ELF-1 (cell line): ENCODE measurements at places on chromosomes 6 and 20.

- no peak for DNase-seq
Measured at GRCh38 chr20:10336959-10337729, 96.9 kb downstream of the MKKS start.

GRCh38 chr20:17172836-17173516 is 53.9 kb upstream of the PCSK2 start:
- no peak for DNase-seq

DNA sequence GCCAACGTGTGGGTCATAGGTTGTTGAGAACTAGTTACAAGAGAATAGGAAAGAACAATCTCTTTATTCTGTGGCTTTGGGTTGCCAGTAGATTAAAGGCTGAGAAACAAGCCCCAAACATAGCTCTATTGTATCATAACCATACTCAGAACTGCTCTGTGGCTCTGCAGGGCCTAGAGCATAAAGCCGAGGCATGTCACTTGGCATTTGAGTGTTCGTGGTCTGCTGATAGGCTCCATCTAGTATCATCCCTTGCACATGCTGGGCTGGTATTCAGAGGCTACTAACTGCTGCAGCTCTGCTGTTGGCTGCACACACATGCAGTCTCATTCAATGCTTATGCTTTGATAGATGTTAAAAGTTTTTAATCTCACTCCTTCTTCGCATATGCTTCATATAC is 157.9 kb downstream of the OGFRL1 start:
- no peak for DNase-seq

DNA sequence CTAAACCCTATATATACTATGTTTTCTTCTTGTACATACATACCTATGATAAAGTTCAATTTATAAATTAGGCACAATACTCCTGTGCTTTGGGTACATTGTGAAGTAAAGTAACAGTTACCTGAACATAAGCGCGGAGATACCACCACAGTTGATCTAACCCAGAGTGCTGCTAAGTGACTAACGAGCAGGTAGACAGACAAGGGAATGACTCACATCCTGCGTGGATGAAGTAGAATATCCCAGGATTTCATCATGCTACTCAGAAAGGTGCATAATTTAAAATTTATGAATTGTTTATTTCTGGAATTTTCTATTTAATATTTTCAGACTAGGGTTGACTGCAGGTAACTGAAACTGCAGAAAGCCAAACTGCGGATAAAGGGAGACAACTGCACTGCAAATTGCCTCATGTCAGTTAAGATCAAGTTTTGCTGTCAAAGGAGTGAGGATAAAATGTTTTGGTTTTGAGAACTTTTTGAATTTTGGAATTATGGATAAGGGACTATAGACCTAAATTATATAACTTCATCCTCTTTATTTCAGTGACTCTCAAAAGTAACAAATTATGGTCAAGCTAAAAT is 14.4 kb downstream of the MKKS start:
- DNase-seq = no peak

DNA sequence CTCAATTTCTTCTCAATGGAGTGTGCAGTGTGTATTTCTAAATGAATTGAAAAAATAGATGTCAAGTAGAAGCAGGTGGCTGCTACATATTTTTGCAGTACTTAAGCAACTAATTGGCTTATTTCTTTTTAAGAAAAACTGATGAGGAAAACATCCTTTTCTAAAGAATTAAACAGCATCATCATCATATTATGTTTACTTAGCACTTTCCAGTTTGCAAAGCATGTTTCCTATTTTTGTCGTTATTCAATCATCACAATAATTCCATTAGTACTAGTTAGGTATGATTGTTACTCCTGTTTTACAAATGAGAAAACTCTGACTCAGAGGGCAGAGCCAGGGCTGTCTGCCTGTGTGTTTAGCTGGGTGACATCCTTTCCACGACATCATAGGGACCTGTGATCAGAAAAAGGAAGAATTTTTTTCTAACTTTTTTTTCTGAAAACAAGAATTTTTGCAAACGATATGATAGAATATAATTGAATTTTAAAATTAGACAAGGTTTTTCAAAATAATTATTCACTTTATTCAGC is 22.7 kb upstream of the BMP6 start:
- DNase-seq = no peak

DNA sequence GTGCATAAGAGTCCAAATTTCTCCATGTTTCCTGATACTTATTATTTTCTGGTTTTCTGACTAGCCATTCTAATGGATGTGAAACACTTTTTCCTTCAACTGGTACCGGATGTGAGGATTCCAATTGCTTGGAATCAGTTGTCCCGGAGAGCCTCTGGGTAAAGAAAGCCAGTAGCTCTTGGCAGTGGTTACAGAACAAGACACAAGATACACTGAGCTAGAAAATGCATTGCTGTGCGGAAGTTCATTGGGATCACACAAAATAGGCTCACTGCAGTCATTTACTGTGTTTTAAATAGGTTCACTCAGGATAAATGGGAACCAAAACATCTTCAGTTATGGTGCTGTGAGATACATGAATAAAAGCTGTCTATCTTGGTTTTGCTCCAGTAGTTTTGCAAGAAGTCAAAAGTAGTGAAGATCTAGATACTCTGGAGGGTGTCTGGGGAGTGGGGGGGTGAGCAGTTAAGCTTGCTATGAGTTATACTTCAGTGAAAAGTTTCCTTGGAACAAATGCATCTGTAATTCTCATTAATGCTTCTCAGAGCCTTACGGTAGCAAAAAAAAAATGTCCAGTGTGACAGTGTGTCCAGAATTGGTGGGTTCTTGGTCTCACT is 54.4 kb upstream of the RNF182 start:
- DNase-seq = no peak

DNA sequence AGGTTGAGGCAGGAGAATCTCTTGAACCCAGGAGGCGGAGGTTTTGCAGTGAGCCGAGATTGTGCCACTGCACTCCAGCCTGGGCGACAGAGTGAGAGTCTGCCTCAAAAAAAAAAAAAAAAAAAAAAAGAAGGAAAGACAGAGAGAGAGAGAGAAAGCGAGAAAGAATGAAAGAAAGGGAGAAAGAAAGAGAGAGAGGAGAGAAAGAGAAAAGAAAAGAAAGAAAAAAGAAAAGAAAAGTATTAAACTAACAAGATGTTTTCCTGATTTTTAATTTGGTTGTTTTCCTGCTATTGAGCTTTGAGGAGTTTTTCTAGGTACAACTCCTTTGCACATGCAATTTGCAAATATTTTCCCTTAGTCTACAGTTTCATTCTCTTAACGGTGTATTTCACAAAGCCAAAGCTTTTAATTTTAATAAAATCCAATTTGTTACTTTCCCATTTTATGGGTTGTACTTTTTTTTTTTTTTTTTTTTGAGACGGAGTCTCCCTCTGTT is 10.8 kb upstream of the TRERF1 start:
- DNase-seq = no peak

DNA sequence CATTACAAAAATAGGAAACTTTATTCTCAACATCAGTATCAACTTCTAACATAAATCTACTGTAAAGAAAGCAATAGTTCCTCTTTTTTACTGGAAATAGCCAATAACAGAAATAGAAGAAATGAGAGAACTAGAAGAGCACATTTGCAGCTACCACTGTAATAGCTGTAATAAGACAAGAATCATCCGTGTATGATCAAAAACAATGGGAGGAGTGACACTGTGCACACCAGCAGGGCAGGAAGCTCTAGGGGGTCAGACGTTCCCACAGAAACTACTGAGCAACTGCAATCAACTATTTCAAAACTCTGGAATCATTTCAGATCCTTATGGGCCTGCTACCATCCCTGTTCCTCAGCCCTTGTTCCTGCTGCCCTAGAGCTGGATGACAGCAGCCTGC is 43.7 kb downstream of the NINL start:
- DNase-seq = no peak

DNA sequence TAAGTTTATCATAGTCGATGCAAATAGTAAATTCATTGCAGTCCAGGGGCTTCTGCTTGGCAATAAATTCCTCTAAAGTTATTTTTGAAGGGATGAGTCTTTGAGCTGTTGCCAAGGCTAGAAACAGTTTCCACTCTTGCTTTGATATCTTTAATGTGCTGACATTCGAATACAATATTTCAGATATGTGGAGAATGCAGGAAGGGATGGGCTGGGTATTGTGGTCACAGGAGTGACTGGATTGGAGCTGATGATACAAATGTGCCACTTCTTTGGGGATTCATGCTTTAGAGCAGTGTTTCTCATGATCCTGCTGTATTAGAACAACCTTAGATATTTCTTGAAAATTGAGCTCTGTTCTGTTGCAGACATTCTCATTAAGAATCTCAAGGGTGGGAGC is 139.0 kb downstream of the PRDM13 start:
- no peak for DNase-seq

GRCh38 chr6:33882154-33882553 is 78.4 kb upstream of the MLN start:
- no peak for DNase-seq

- no peak for DNase-seq
Measured at GRCh38 chr20:57387945-57388371, 3.2 kb upstream of the RBM38 start.

GRCh38 chr6:47716207-47716606 is 17.8 kb downstream of the ADGRF4 start:
- no peak for DNase-seq

GRCh38 chr20:49880177-49880576 is 35.2 kb downstream of the SPATA2 start:
- DNase-seq = no peak

GRCh38 chr6:116434056-116434725 is 27.0 kb upstream of the CALHM6 start:
- DNase-seq = no peak

DNA sequence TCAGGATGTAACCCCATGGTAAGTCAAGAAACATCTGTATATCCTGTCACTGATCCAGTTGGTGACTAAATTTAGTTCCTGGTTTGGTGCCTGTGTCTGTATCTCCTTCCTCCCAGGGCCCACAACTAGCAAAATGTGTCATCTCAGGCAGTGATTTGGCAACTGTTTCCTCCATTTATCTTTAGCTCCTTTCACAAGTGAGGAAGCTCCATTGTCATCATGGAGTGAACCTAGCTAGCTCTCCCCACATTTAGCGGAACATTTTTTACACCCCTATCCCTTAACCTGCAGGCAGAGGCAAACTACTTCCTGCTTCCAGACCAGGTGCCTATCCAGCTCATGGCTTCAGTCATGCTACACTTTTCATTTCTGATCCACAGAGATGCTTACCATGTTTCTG is 99.5 kb downstream of the IPCEF1 start:
- DNase-seq = no peak

GRCh38 chr6:53728570-53729194 is 63.1 kb upstream of the KLHL31 start:
- peak; percentile 37 for DNase-seq
